ENCODE measurements at places on chromosomes 5 and 9.

GRCh38 chr9:129145841-129146292 lies 32.2 kb downstream of the IER5L start:
- DNase-seq, result no peak

- DNase-seq, result no peak
These were observed 25.4 kb downstream of the ADAMTS2 start for GRCh38 chr5:179319741-179320281.

GRCh38 chr9:110950041-110950645 lies 88.1 kb downstream of the LPAR1 start:
- no peak for DNase-seq

- DNase-seq, result no peak
These were observed 61.4 kb downstream of the ARHGEF28 start for GRCh38 chr5:73687357-73687756.

DNA sequence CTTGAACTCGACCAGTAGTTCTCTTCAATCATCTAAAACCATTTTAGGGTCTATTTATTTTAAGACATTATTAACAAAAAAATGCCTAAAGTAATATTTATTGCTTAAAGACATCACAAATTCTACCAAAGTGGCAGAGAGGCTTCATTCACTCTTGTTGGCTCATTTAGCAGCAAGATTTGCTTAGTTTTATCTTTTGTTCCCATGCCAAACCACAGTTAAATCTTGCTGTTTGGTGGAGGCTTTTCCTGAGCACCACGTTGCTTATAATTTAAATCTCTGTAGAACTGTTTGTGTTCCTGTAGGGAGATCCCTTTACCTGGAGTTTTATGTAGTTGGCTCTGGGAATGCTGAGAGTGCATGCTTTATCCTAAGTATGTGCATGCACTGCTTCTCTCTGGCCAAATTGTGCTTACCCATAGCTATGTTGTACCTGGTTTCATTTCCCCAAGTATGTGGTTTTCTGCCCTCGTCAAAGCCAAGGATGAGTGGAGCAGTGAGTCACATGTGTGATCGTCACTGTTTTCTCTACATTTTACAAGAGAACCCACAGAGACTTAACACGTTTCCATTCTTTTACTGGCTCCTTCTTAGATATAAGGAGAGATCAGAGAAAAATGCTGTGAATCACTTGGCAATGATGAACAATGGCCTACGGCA lies 42.1 kb upstream of the MAST4 start:
- DNase-seq, result peak; percentile 24

DNA sequence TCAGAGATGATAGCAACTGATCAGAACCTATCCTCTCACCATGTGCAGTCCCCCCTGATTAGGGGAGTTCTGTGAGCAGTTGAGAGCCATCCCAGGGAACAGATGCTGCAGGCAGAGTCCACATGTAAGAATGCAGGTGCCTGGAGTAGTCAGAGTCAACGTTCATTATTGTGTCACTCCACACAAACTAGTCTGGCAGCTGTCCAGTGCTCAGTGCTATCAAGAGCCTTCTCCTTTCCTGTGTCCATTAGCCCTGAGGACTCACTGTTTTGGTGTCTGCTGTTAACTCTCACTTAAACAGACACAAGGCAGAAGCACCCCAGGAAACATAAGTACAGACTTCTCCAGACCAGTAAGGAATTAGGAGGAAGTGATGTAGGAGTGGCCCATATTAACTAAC lies 2.5 kb downstream of the SH3TC2 start:
- no peak for DNase-seq

DNA sequence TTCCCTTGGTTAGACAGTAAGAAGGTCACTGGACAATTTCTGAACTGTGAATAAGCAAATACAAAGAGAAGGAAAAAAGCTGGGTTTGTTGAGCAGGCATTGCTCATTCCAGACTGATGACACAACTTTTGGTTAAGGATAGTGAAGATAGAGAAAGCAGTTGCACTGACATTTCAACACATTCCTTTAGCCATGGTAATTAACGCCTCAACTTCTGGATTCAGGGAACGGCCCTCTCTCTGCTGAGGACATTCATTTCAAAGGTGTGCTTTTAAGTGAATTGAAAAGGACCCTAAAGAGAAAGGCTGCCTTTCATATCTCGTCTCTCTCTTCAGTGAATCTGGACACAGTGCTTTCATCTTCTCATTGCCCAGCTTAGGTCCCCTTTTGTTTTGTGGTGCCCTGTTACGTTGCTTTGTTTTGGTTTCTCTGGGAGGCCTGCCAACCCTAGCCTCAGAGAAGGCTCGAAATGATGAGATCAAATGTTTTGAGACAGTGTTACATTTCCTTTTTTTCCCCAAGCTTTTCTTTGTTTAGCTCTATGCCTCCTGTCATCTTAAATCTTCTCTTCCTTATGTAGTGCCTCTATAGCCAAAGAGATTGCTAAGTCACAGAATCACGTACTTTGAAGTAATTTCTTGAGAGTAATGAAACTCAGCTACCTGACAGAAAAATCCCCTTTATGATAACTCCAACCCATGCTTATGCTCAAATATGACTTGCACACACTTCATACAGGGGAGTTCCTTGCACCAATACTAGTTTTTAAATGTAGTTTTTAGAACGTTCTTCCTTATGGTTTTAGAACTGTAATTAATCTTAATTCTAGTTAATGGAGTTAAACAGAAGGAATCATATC lies 94.4 kb upstream of the IFNE start:
- no peak for DNase-seq

Data from stimulated activated CD4-positive, alpha-beta T cell treated with anti-CD3 and anti-CD28 coated beads, Interleukin-12 subunit alpha, Interleukin-12 subunit beta, amount 100 ng/mL, for 24 hours (primary cell).